Body of pancreas (tissue), 4 donors: ENCODE measurements at places on chromosomes 5 and 9.

DNA sequence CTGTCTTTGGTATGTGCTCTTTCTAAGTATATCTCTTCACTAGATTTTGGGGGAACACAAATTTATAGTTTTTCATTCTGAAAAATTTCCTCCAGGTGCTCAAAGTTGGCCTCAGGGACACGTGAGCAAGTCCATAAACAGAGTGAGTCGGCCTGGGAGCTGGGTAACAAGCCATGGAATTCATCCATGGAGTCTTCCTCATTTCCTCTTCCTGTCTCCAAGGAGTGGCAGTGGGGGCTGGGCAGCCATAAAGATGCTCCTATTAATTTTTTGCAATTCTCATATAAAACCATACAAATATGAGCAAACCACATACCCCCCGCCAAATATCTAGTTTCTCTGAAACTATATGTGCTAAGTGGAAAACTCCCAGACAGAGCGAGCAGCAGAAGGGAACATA is 136.6 kb upstream of the OTULINL start:
- DNase-seq: no peak

DNA sequence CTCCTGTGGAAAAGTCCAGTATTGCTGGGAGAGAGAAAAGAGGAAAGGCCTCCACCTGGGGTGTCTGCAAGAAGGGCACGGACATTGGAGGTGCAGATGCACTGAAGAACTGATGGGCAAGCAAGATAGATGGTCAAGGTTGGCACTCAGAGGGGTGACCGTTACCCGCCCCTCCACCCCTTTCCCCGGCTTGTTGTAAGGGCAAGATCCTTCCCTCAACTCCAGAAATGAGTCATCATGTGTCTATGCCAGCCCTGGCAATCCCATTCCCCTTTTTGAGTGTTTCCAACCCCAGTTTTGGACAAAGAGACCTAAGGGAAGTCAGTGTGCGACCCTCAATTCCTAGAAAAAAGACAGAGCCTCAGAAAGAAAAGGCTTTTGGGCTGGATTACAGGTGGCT is 34.9 kb upstream of the ATP6V1G1 start:
- DNase-seq: no peak

DNA sequence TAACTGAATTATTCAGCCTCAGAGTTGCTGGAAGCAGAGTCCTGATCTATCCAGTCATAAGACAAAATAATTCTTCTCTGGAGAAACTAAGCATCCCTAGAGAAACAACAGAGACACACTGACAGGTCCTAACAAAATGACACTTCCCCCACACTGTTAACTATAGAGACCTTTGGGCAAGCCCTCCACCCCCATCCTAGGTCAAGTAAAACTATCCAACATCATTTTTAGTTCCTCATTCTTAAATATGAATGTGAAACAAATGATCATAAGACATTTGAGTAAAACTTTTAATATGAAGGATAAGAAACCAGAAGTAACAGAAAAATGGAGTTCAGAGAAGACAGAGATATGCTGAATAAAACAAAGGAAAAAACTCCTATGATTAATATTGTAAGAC is 30.9 kb downstream of the CNTLN start:
- DNase-seq: no peak

DNA sequence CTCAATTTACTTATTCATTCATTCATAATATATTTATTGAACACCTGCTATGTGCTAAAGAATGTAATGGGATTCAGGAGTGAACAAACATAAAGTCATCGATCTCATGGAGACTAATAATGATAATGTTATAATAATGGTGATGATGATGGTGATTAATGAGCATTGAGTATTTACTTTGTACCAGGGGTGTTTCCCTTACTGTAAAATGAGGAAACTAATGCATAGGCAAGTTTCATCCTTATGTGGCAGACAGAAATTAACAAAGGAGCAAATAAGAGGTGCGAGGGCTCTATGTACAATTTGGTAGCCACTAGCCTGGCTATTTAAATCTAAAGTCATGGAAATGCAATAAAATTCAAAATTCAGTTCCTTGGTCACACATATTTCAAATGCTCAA is 11.1 kb upstream of the LCP2 start:
- DNase-seq: no peak

- no peak for DNase-seq
These were observed 109.7 kb downstream of the BASP1 start for GRCh38 chr5:17327048-17327625.

GRCh38 chr9:71758277-71758676 is 10.0 kb downstream of the CEMIP2 start:
- DNase-seq: peak; percentile 57

DNA sequence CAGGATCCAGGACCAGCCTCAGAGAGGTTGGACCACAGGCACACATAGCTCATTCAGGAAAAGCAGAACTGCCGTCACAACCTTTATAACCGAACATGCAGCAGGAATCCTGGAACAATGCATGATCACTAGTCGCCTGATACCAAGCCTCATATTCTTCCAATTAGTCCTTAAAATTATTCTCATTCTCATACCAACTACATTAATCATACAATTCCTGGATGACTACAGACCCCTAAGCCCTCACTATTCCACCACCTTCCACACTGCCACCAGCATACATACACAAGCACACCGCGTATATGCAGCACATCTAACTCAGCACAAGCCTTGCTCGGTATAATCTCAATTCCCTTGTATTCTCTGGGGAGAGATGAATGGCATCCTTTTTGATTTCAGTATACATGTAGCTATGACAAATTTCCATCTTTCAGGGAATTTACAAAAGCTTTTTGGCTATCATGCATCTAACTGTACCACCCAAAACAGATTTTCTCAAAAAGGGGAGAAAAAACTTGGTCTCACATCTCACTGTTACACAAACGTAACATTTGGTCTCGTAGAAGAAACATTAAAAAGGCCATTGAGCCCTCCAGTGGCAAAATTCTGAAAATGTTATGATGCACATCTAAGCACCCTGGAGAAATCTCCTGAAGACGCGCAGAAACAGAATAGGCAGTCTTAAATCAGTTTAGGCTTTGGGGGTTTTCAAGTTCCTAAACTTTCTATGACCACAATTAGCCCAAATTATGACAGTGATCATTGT is 46.2 kb downstream of the MCTP1 start:
- no peak for DNase-seq

- DNase-seq: no peak
These were observed 299.5 kb upstream of the CD180 start for GRCh38 chr5:67496051-67496450.

- no peak for DNase-seq
These were observed 55.5 kb upstream of the FBXL17 start for GRCh38 chr5:108437425-108437824.

DNA sequence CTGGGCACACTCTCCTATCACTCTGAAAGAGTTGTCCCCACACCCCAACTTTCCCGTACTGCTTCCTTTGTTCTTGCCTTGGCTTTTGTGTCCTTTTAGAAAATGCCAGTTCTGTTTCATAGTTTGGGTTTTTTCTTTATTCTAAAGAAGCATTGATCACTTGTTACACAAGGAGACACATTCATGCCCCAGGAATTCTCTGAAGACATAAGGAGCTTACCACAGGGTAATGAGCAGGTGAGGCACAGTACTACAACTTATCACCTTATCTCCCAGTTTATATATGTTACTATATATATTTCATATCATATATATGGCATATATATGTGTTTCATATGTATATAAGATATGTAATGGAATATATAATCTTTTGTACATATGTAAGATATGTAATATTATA is 6.5 kb upstream of the SSBP2 start:
- no peak for DNase-seq

DNA sequence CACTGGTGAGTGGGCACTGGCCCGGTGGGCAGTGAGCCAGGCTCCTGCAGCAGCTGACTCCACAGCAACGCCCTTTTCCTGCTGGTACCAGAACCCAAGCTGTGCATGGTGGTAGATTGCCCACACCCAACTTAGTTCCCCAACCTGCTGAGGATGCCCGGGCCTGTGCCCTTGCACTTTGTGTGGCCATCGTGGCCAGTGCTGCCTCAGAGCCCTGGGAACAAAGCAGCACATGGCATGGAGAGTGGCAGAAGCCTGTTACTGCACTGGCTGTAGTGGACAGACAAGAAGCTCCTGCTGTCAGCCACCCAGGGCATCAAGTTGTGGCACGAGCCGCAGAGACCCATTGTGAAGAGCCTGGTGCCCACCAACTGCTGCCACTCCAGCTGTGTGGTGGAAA is 612.9 kb downstream of the DNAH5 start:
- DNase-seq: no peak

GRCh38 chr9:8401961-8402705 is 602.6 kb upstream of the DMAC1 start:
- no peak for DNase-seq

- no peak for DNase-seq
These were observed 37.3 kb upstream of the TJP2 start for GRCh38 chr9:69136779-69137178.
